ENCODE measurements at places on chromosomes 6 and 20.
A peak's percentile ranks its signal among the peaks of the same experiment; 100 is the strongest.

GRCh38 chr20:52539891-52540290 lies 348.3 kb upstream of the ZFP64 start:
- no peak for DNase-seq

DNA sequence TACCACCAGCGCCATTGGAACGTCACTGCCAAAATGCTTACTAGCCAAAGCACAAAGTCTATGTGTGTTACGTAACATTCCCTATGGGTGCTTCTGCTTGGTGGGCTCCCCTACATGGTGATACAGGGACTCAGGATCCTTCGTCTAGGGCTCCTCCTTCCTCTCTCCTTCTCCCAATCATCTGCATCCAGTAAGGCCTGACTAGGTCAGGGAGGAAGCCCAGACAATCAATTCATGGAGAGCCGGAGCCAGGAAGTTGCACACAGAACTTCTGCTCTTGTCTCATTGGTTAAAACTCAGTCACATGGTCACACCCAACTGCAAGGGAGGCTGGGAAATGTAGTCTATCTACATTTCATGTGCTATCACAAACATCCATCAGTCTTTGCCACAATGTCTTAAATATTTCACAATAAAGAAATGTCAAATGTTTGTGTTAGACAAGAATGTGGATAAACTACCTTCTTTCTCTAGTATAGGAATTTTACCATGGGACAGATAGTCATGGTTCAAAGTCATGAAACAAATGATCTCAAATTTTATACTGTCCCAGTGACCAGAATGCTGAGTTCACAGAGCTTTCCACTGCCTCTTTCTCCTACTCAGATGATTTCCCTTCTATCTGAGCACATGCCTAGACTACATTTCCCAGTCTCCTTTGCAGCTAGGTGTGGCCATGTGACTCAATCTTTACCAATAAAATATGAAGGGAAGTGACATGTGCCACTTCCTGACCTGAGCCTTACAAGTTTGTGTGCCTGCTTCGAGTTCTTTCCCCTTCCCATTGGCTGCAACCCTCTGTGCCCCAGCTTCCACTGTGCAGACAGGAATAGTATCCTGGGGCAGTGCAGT lies 9.3 kb upstream of the KCNK15 start:
- DNase-seq: peak; percentile 34

DNA sequence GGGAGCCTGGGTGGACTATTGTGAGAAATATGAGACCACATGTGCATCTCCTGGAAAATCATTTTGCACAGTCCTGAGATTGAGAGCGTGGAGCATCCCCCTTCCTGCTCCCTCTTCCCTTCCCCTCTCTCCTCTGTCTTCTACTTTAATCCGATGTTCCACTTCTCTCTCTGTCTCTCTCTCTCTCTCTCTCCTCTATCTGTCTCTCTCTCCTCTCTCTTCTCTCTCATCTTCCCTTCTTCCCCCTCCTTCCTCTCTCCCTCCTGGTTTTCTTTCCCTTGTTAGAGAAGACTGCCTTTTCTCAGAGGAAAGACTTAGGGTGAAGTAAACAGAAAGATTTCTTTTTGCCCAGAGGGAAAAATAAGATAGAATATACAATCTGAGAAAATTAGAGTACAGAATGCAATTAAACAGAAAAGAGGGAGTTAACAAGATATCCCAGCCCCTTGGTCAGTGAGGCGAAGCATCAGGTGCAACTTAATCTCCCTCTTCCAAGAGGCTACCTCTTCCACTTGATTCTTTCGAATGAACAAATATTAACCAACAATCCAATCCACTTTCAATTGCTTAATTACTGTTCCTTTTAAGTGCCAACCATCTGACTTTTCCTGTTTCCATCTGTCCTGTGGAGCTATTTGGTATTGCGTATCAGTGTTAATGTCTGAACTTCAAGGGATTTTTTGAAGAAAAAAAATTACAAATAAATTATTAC lies 14.6 kb downstream of the KHDC1 start:
- no peak for DNase-seq

DNA sequence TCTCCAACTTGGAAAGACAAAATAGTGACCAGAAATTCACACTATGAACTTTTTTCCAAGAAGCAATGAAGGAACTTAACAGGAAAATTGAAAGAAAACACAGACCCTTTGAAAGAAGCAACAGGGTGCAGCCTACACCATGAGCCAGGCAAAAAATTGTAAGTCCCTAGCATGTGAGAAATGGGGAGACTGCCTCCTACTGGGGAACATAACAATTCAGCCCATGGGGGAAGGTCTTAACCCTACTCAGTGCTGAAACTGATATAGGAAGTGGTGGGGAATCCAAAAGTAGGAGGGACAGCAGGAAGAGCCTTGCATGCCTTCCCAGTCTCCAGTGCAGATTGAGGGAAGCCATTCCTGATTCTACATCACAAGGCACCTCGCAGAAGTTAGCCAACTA lies 235.1 kb upstream of the UFL1 start:
- no peak for DNase-seq

- DNase-seq: no peak
Observed at GRCh38 chr6:111980971-111981840, 72.7 kb upstream of the CCN6 start.
